SJCRH30 (cell line): ENCODE measurements at places on chromosomes 13 and 19. TPM values are rescaled to one million over a fixed set of nuclear protein-coding genes. Genes with fewer than 3 reads are reported as not detected.

GRCh38 chr13:42055500-42056085 is 7.1 kb downstream of the DGKH start:
- no peak for DNase-seq

- peak; percentile 34 for DNase-seq
Observed at GRCh38 chr13:30884543-30884942, 21.5 kb upstream of the MEDAG start.

The CXCL17 gene
- total RNA-seq, result not detected in 2 replicates

The STOML3 gene
- total RNA-seq, result not detected in 2 replicates

DNA sequence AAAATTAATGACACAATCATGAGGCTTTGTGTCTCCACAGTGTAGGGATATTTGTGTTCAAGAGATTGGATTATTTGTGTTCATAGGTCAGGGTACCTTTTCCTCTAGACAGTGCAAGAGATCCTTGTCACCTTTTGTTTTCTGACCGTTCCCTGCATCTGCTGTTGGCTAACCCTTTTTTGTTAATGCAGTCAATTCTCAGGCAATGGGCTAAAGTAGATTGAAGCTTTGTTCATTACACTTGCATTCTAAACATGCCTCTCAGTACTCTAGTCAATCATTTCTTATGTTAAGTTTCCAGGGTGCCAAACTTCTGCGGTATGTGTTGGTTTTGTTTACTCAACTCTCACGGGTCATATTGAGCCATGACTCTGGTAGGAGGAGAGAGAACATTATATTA is 1.8 kb upstream of the MED4 start:
- no peak for DNase-seq

DNA sequence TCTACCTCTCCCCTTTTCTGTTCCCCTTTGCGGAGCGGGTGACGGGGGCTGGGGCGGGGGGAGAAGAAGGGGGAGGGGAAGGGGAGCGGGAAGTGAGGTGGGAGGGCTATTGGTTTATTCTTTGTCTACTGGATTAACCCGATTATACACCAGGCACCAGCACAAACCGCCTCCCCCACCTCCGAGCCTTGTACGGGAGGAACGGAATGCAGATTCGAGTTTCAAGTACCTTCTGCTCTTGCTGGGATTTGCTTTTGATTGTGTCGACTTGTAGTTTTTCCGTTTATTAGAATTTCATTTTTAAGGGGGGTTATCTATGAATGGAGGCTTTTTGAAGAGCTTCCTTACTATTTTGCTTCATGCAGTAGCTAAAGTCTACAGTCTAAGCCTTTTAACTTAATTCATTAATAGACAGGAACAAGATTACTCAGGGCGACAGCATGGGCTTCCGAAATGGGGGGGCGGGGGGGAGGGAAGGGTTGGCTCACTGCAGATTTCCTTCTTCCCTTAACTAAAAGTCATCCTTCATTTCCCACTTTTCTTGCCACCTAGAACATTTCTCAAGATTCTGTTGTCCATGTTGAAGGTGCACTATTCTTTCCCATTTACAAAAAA is 937 bp upstream of the SPRY2 start:
- DNase-seq, result peak; percentile 90

The BCAM gene
- total RNA-seq, result 15.5 and 15.9 TPM in 2 replicates

DNA sequence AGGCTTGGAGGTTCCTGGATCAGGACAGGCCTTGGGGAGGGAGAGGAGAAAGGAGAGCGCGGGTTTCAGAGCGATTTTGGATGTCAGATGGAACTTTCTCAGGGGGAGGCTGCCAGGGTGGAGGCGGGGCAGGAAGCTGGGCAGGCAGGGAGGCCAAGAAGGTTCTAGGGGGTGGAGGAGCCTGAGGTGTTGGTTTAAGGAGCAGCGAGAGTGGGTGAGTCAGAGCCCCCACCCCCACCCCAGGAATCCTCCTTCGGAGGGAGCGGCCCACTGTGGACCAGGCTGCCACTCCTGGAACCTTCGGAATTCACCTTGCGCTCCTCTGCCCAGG is 15.9 kb upstream of the NOP53 start:
- DNase-seq, result no peak

GRCh38 chr19:737591-738093 is 13.3 kb upstream of the MISP start:
- peak; percentile 61 for DNase-seq

The RFC3 gene
- 106 and 127 TPM in 2 replicates for total RNA-seq

The RDH13 gene
- 29.9 and 30.5 TPM in 2 replicates for total RNA-seq

DNA sequence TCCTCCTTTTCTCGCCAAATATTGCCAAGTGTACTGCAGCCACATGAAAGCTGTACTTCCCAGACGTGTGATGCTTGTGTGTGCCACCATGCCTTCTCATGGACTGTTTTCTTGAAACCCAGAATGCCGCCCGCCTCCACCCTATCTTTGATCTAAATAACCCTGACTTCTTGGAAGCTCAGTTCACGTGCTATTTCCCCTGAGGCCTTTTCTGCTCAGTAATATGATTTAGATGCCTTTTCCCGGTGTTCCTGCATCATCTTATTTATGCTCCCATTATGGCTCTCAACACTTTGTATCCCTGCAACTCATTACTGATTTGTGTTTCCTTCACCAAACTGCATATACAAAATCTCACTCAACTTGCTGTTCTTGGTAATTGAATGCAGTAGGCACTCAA is 116.1 kb downstream of the USP12 start:
- DNase-seq, result no peak

DNA sequence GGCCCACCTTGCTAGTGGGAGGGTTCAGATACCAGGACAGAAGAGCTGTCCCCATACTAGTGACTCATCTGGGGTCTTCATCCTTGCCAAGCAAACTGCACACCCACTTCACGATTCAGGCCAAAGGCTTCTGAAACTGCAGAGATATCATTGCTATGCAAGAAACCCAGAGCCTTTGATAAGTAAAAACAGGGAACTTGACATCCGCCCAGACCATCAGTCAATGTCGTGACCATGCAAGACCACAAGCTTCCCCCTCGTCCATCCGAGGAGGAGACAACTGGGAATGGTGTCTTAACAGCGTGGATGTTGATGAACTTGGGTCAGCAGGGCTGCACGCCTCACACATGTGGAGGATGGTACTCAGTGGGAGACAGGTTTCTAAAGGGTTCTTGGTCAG is 58.0 kb downstream of the ABCC4 start:
- no peak for DNase-seq

- DNase-seq, result peak; percentile 86
Observed at GRCh38 chr19:4066682-4067395, at the start of gene ZBTB7A. ZBTB7A (minus strand) TSS chr19:4066899; CDS start chr19:4055232, 11,667 bp downstream.

- no peak for DNase-seq
Observed at GRCh38 chr19:56273563-56274117, 1.1 kb downstream of the EDDM13 start.

The OR7D2 gene
- 0.05 and 0.14 TPM in 2 replicates for total RNA-seq

DNA sequence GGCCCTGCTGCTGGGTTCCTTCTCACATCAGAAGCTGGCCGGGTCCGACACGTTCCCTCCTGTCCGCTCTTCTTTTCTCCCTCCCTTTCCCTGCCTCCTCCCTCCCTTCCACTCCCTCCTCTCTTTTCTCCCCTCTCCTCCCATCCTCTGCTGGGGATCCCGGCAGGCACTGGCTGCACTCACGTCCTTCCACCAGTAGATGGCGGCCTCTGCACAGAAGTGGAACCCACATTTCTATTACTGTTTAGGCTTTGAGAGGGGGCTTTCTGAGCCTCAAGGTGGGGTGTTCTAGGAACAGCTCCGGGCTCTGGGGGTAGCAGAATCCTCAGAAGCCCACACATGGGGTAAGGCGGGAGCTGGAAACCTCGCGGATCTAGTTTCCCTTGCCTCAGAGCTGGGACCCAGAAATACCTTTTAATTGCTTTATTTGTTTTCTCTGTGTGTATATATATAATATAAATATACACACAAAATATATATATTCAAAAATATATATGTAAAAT is 294.2 kb downstream of the ZNF536 start:
- peak; percentile 68 for DNase-seq

The DCT gene
- 0.06 TPM in 1 of 2 replicates, not detected in the other for total RNA-seq

DNA sequence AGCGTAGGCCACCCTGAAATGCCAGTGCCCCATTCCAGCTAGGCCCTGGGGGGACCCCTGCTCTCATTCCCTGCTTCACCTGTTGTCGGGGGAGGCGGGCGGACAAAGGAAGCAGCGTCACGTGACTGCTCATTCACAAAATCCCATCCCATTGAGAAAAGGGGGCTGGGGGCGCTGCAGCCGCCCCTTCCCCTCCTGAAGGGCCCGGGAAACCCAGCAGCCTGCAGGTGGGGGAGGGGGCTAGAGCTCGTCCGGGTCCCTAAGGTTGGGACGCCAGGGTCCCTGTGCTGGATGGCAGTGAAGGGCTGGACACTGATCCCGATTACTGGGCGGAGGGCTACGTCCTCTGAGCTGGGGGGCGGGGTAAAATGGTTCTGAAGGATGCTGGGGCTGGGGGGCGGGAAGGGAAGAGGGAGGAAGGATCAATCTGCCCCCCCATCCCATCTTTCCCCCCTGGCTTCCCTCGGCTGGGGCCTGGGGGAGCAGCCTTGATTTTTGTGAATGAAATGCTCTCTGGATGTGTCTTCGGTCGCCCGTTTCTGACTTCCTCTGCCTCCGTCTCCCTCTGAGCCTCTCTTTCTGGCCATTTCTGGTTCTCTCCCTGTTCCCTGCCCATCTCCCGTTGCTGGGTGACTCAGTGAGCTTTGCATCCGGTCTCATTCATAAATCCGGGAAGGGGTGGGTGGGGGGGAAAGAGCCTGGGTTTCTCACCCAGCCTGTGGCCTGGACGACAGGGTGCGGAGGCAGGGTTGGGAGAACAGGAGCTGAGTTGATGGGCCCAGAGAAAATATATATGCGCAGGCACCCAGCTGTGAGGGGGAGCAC is 816 bp downstream of the SPRED3 start:
- DNase-seq, result peak; percentile 66
